ENCODE measurements at places on chromosomes 3 and 15. TPM values are rescaled to one million over a fixed set of nuclear protein-coding genes. Genes with fewer than 3 reads are reported as not detected.

GRCh38 chr15:43702174-43702573 is 8.5 kb downstream of the CKMT1A start:
- H3K4me3 ChIP-seq, result no peak overlapping the region
- no peak for DNase-seq
- no peak overlapping the region for H3K27ac ChIP-seq

GRCh38 chr3:33658621-33658990 is 59.4 kb downstream of the CLASP2 start:
- no peak for DNase-seq
- H3K27me3 ChIP-seq, result no peaks in the 10 kb centered on the region
- H3K36me3 ChIP-seq, result no peaks in the 10 kb centered on the region
- peaks cover 13% of the 10 kb centered on the region for H3K4me1 ChIP-seq
- peak overlapping the region; percentile 44 for H3K4me3 ChIP-seq
- peak overlapping the region; percentile 63 for H3K27ac ChIP-seq

DNA sequence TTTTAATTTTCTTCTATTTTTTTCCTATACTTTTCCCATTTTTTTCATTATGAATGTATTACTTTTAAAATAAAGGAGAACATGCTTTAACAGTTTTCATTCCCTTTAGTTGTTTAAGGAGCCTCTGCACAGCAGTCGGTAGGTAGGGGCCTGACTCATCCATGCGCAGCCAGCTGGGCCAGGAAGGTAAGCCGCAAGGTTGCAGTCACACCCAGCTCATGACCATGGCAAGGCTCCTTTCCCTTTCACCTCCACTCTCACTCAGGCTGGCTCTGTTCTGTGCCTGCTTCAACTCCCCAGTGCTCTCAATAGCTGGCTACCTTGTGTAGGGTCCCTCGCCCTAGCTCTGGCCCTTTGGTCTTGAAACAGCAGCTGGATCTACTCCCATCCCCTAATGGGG is 17.4 kb upstream of the ANKRD34C start:
- H3K27ac ChIP-seq, result no peak overlapping the region
- no peak for DNase-seq
- H3K27me3 ChIP-seq, result no peaks in the 10 kb centered on the region
- H3K4me3 ChIP-seq, result no peak overlapping the region

DNA sequence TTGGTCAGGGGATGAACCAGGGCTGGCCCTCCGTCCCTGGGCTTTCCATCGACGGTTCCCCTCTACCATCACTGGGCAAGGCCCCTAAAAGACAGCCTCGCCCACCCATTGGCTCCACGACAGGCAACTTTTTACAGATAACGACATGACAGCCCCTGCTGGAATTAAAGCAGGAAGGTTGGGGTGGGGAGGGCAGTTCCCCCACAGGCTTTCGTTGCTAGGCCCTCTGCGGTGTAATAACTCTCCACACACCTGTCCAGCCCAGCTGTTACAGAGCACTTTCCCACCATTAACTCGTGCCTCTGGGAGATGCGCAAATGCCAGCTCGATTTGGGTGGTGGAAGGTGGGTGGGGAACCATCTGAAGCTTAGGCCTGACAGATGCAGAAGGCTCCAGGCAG is 264.2 kb upstream of the TLE3 start:
- H3K4me1 ChIP-seq, result no peaks in the 10 kb centered on the region
- DNase-seq, result no peak
- no peak overlapping the region for H3K27ac ChIP-seq
- no peaks in the 10 kb centered on the region for H3K27me3 ChIP-seq

Gene ZBBX
- not detected for total RNA-seq
